Neural progenitor cell (in vitro differentiated cells): ENCODE measurements at places on chromosomes 12 and 14. TPM values are rescaled to one million over a fixed set of nuclear protein-coding genes. Genes with fewer than 3 reads are reported as not detected.

CPNE8 gene
- total RNA-seq = 13.0 and 19.5 TPM in 2 replicates

IAPP gene
- total RNA-seq = 0.15 and 0.92 TPM in 2 replicates

DNA sequence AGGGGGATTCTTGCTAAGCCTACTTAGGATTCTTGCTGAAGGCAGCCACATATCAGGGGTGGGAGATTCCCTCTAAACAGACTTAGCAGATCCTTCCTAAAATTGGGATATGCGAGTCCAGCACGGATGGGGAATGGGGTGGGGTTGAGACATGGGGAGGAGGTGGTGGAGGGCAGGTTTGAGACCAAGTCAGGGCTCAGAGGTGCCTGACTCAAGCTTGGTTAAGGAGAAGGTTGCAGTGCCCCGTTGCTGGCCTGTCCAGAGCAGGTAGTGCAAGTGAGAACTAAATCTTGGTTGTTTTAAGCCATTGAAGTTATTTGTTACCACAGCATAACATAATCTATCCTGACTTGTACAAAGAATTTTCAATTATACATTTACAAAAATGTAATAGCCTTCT, 359.7 kb downstream of the AACS start:
- DNase-seq = no peak
- H3K4me1 ChIP-seq = peaks cover 9% of the 10 kb centered on the region
- peak overlapping the region; percentile 58 for H3K27ac ChIP-seq
- no peaks in the 10 kb centered on the region for H3K27me3 ChIP-seq
- no peaks in the 10 kb centered on the region for H3K36me3 ChIP-seq

TAS2R19 gene
- total RNA-seq = 7.7 and 9.7 TPM in 2 replicates

HOXC6 gene
- not detected in 2 replicates for total RNA-seq

- H3K36me3 ChIP-seq = no peaks in the 10 kb centered on the region
- H3K27me3 ChIP-seq = no peaks in the 10 kb centered on the region
- H3K27ac ChIP-seq = no peak overlapping the region
- H3K4me3 ChIP-seq = no peak overlapping the region
- no peak for DNase-seq
- H3K4me1 ChIP-seq = no peaks in the 10 kb centered on the region
Observed at GRCh38 chr12:90773491-90773890, 181.5 kb downstream of the CCER1 start.

GRCh38 chr12:99026332-99027054, 381.4 kb downstream of the APAF1 start:
- no peaks in the 10 kb centered on the region for H3K27me3 ChIP-seq
- H3K27ac ChIP-seq = no peak overlapping the region
- H3K4me1 ChIP-seq = no peaks in the 10 kb centered on the region
- H3K4me3 ChIP-seq = no peak overlapping the region

- H3K27me3 ChIP-seq = peaks cover 54% of the 10 kb centered on the region
- H3K36me3 ChIP-seq = no peaks in the 10 kb centered on the region
- no peak overlapping the region for H3K27ac ChIP-seq
- DNase-seq = no peak
- H3K4me3 ChIP-seq = no peak overlapping the region
Observed at GRCh38 chr12:57759360-57759980, 4.6 kb downstream of the MARCHF9 start.

SLC6A12 gene
- total RNA-seq = 0.12 TPM in 1 of 2 replicates, not detected in the other
